T-helper 2 cell (primary cell): ENCODE measurements at places on chromosomes 6 and 20.

DNA sequence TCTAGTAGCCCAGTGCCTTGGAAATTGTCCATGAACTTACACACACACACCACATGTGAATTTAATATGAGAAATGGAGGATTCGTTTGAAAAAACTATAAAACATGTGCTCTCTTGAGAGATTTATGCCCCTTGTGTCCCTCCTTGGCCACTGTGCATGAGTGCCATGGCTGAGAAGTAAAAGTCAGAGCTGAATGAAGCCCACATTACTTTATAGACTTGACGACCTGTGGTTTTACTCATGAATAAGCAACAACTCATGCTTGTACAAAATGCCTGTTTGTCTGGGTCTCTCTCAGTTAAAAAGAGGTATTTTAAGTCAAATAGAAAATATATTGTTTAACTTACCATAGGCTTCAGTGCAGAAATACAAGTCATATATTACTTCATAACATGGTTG is 102.7 kb downstream of the KCNQ5 start:
- no peak for DNase-seq

DNA sequence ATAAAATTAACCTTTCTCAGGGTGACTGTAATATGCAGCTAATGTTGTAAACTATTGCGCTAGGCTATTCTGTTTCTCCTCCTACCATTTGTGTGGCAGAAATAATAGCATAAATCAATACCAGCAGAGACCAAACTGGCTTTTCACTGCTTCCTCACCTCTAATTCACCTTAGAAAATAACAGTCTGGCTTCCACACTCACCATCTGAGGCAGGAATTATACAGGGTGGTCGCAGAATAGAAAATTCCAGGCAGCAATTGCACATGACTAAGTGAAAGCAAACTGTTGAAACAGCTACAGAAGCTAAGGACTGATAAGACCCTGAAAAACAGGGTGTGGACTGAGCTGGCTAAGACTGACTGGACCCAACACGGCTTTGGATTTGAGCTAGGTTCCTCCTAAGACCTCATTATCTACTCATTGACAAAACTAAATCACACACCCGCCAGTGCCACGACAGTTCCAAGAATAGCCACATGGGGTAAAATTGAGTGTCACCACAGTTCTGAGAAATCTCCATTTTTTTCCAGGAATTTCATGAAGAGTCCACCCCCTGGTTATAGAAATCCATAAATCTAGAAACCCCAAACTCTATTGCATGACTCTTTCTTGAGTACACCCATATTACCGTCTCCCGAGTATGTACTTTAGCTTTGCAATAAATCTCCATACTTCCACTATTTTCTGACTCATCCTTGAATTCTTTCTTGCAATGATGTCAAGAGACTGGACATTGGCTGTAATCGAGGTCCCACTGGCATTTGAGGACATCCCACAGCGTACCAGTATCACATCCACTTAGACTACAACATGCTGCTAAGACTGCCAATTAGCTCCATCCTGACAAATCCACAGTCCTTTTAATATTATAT is 60.9 kb upstream of the KCNQ5 start:
- DNase-seq: no peak

DNA sequence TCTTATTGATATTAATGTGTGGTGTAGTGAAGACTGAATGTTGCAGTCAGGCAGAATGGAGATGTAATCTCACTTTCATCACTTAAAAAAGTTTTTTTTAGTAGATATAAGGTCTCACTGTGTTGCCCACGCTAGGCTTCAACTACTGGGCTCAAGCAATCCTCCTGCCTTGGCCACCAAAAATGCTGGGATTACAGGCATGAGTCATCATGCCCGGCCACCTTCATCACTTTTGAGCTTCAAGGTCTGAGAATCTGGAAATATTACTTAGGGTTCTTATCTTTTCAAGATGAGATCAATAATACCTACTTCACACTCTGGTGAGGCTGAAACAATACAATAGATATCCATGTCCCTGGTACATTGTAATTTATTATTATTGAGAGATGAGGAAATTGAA is 31.6 kb downstream of the ADGRG6 start:
- no peak for DNase-seq

- no peak for DNase-seq
Measured at GRCh38 chr20:59515013-59515905, 89.1 kb upstream of the PHACTR3 start.

- DNase-seq: no peak
Measured at GRCh38 chr20:10672624-10673127, 1.1 kb downstream of the JAG1 start.

DNA sequence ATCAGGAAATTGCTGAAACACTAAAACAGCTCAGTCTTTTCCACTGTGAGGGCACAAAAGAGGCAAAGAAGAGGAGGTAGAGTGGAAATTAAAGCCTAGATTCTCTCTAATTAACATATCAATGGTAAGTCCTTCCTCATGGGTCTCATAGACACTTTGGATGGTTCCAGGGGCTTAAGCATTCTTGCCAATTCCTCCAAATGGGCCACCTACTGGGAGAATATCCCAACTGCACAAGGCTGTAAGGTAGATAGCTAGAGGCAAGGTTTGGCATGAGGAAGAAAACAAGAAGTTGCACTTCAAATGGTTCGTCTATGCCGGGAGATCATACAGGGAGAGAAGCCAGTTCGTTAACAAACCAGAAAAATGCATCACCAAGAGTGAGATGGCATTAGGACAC is 107.6 kb upstream of the KHDRBS2 start:
- no peak for DNase-seq

DNA sequence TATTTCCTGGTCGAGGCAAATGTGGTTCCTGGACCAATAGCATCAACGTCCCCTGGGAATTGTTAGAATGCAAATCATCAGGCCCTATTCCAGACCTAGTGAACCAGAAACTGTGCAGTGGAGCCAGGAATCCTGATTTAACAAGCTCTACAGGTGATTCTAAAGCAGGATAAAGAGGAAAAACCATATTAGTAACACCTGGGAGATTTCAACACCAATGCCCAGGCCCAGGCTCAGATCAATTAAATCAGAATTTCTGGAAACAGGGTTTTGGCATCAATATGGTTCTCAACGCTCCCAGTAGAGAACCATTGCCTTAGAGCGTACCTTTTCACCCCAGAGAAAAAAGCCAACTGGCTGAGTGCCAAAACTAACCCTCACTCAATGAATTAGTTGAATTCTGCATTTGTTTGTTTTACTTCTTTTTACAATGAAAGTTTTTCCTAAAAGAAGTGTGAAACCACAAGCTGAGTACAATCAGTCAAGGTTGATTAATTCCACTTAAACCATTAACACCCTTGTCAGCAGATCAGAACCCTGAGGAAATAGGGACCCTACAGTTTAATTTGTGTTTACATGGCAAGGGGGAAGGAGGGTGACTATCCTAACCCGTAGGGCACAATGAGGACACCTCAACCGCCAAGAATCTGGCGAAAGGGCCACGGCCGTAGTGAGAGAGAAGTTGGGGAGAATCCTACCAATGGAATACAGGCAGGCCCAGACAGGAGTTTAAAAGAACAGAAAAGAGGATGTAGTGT is 34.9 kb upstream of the LOC128125822 start:
- no peak for DNase-seq

GRCh38 chr6:20292905-20293304 is 80.6 kb upstream of the MBOAT1 start:
- DNase-seq: no peak

GRCh38 chr20:13147971-13148370 is 73.1 kb upstream of the ISM1 start:
- DNase-seq: no peak

- DNase-seq: no peak
Measured at GRCh38 chr6:118768441-118768840, 117.0 kb upstream of the CEP85L start.

- no peak for DNase-seq
Measured at GRCh38 chr6:109117346-109118035, 22.2 kb downstream of the CEP57L1 start.

- DNase-seq: no peak
Measured at GRCh38 chr20:3933218-3933617, 44.0 kb downstream of the PANK2 start.

GRCh38 chr6:80325742-80326141 is 219.3 kb downstream of the BCKDHB start:
- DNase-seq: no peak

DNA sequence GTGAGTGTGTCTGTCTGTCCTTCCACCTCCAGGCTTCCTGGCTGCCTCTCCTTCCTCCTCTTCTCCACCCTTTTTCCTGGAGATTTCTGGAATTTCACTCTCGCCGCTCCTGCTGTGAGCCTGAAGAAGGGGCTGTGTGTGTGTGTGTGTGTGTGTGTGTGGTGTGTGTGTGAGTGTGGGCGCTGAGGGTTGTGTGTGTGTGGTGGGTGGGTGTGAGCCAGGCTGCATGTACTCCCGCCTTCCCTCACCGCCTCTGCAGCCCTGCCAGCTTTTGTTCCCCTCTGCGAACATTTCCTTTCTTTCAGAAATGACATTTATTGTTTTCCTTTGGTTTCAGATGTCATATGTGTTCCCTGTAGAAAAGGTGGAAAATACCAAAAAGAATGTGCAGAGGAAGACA is 76.0 kb downstream of the SRC start:
- DNase-seq: no peak

DNA sequence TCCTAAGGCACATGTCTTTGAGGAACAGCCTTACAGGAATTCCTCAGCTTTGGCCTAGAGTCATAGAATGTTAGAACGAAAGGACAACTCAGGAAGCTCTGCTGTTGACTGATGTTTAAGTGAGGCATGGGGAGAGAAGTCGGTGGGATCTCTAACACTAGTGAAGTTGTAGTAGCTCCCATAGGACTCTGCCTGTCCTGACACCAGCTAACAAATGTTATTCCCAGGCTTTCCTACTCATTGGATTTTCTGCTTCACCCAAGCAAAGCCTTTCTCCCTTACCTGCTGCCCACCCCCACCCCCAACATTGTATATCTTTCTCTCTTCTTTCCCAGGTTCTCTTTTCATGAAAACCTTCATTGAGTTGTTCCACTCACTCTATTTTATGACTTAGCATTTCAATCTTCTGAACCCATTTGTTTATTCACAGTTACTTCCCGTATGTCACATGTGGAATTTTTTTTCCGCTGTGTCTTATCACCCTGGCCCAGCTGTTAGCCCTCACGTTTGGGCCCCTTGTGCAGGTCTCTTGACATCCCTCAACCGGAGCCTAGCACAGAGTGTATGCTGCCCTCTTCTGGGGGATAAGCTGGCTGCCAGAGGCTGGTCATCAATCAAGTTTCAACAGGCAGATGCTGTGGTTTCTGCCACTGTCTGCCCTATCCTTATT is 39.2 kb upstream of the RNF8 start:
- DNase-seq: no peak

GRCh38 chr6:8860671-8861070 is 425.3 kb upstream of the SLC35B3 start:
- DNase-seq: no peak

DNA sequence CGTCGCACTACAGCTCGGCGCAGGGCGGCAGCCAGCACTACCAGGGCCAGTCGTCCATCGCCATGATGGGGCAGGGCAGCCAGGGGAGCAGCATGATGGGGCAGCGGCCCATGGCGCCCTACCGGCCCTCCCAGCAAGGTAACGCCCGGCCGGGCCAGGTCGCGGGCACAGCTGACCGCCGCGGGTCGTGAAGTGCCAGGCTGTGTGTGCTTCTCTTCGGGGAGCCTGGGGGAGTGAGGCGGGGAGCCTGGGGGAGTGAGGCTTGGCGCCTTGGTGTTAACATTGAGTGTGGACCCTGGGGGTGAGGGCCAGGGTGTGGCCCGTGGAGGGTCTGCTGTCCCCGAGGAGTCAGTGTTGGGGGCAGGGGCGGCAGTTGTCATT is 19.4 kb upstream of the MTG2 start:
- no peak for DNase-seq

GRCh38 chr6:17130786-17131185 is 28.9 kb downstream of the STMND1 start:
- DNase-seq: no peak

DNA sequence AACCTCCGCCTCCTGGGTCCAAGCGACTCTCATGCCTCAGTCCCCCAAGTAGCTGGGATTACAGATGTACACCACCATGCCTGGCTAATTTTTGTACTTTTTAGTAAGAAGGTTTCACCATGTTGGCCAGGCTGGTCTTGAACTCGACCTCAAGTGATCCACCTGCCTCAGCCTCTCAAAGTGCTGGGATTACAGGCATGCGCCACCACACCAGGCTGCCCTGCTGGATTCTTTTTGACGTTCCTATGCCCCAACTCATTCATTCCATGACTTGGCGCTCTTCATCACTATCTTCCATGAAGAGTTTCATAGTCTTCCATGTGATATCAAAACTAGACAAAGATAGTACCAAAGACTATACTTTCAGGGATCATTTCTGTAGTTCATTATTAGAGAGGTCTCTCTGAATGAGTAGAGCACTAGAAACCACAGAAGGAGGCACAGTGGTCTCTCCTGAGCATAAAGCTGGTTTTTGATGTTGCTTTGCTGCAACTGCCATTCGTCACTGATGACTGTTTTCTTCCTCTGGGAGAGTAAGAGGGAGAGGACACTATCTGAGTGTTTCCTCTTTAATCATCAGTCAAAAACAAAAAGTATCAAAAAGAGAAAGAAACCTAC is 23.5 kb downstream of the DNAAF9 start:
- no peak for DNase-seq

DNA sequence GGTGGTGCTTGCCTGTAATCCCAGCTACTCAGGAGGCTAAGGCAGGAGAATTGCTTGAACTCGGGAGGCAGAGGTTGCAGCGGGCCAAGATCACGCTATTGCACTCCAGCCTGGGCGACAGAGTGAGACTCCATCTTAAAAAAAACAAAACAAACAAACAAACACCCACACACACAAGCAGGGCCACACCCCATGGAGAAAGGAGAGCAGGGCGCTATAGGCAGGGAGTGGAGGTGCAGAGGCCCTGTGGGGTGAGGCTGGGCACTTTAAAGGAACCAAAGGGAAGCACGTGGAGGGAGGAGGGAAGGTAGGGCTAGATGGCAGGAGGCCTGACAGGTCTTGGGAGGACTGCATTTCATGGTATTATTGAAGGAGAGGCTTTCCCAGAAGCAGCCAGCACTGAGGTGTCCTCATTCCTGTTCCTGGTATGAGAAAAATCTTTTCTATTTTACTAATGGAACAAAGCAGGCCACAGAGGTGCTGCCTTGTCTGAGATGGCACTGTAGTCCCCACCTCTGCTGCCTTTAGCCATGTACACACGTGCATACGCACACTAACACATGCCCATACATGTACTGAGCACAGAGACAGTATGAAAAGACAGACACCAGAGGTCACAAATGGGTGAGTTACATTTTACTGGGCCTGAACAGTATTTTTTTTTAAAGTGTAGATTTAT is 44.0 kb downstream of the BCAS4 start:
- no peak for DNase-seq

DNA sequence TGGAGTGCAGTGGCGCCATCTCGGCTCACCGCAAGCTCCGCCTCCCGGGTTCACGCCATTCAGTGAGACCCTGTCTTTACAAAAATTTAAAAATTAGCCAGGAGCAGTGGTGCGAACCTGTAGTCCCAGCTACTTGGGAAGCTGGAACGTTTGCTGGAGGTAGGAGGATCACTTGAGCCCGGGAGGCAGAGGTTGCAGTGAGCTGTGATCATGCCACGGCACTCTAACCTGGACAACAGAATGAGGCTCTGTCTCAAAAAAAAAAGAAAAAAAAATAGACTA is 5.7 kb upstream of the PARD6B start:
- no peak for DNase-seq

GRCh38 chr6:2622671-2623070 is 128.1 kb downstream of the MYLK4 start:
- DNase-seq: no peak
